ENCODE measurements at places on chromosomes 7 and 10. TPM values are rescaled to one million over a fixed set of nuclear protein-coding genes. Genes with fewer than 3 reads are reported as not detected.

MDFIC gene
- 49.2 TPM for total RNA-seq

GRM8 gene
- not detected for total RNA-seq

DNA sequence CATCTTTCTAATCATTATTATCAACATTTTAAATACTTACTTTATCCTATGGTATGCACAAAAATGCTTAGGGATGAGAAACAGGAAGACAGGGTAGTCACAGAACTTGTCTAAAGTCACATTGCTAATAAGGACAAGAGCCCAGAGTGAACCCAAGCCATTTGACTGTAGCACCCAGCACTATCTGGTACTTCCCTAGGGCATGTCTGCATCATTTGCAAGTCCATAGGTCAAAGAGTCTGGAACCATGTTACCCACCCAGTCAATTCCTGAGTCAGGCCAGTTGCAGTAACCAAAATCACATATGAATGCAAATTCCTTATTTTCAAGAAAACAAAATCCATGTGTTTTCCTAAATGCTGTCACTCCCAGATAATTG is 19.1 kb downstream of the ASAH2 start:
- no peaks in the 10 kb centered on the region for H3K36me3 ChIP-seq
- no peaks in the 10 kb centered on the region for H3K4me1 ChIP-seq
- H3K27ac ChIP-seq, result no peak overlapping the region

SH2D4B gene
- 0.14 TPM for total RNA-seq

DNA sequence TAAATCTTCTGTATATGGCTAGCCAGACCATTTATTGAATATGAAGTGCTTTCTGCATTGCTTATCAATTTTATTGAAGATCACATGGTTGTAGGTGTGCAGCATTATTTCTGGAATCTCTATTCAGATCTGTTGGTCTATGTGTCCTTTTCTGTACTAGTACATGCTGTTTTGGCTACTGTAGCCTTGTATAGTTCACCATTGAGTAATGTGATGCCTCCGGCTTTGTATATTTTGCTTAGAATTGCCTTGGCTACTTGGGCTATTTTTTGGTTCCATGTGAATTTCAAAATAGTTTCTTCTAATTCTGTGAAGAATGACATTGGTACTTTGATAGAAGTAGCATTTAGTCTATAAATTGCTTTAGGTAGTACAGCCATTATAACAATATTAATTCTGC is 1187.2 kb downstream of the XPNPEP1 start:
- H3K27ac ChIP-seq, result no peak overlapping the region
- no peaks in the 10 kb centered on the region for H3K36me3 ChIP-seq
- H3K4me3 ChIP-seq, result no peak overlapping the region
- H3K27me3 ChIP-seq, result no peaks in the 10 kb centered on the region
- no peak for DNase-seq

DIP2C gene
- total RNA-seq, result 8.7 TPM

- no peaks in the 10 kb centered on the region for H3K27me3 ChIP-seq
- H3K36me3 ChIP-seq, result no peaks in the 10 kb centered on the region
- H3K27ac ChIP-seq, result no peak overlapping the region
- no peaks in the 10 kb centered on the region for H3K4me1 ChIP-seq
- H3K4me3 ChIP-seq, result no peak overlapping the region
- DNase-seq, result no peak
These were observed 510.9 kb downstream of the RPS24 start for GRCh38 chr10:78544423-78545090.

CCDC146 gene
- 11.9 TPM for total RNA-seq

- H3K27me3 ChIP-seq, result no peaks in the 10 kb centered on the region
- no peak overlapping the region for H3K4me3 ChIP-seq
These were observed 29.1 kb downstream of the ZC3HC1 start for GRCh38 chr7:130022115-130022514.

DNA sequence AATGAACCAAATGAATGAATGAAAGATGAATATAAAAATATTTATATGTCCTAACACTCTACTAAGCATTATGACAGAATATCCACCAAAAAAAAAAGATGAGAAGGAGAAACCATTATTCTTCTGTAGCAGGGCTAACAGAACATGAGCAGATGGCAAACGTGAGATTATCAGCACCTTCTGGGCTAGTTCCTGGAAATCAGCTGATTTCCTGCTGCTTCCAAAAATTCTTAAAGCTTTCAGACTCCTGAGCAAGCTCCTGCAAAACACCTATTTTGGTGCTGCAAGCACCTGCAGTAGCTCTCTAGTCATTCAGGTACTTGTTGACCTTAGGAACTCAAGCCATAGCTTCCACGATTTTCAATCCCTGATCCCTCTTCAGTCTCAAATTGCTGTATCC is 51.8 kb downstream of the NPSR1 start:
- no peak overlapping the region for H3K27ac ChIP-seq
- no peak for DNase-seq
- H3K27me3 ChIP-seq, result no peaks in the 10 kb centered on the region
- no peaks in the 10 kb centered on the region for H3K4me1 ChIP-seq
- no peak overlapping the region for H3K4me3 ChIP-seq

DNA sequence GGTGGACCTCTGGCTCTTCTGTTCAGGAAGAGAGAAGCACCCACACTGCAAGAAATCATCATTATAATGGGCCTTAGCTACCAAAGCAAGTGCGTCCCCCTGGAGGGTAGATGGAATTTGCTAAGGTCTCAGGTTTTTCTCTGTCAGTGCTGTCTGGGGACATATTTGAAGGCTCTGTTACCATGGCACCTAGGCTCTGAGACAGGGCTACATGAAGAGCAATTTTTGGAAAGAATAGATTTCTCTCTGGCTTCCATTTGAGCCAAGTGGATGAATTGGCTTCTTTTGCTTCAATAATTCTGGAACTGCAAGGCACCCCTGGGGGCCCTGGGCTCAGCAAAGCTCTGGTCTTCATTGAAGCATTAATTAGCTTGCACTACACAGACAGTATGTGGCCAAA is 349.1 kb upstream of the GALNT17 start:
- H3K27me3 ChIP-seq, result no peaks in the 10 kb centered on the region
- H3K4me1 ChIP-seq, result no peaks in the 10 kb centered on the region
- H3K4me3 ChIP-seq, result no peak overlapping the region
- DNase-seq, result no peak
- no peak overlapping the region for H3K27ac ChIP-seq

Data from naive thymus-derived CD4-positive, alpha-beta T cell (primary cell).